ENCODE measurements at places on chromosomes 13 and 19.

DNA sequence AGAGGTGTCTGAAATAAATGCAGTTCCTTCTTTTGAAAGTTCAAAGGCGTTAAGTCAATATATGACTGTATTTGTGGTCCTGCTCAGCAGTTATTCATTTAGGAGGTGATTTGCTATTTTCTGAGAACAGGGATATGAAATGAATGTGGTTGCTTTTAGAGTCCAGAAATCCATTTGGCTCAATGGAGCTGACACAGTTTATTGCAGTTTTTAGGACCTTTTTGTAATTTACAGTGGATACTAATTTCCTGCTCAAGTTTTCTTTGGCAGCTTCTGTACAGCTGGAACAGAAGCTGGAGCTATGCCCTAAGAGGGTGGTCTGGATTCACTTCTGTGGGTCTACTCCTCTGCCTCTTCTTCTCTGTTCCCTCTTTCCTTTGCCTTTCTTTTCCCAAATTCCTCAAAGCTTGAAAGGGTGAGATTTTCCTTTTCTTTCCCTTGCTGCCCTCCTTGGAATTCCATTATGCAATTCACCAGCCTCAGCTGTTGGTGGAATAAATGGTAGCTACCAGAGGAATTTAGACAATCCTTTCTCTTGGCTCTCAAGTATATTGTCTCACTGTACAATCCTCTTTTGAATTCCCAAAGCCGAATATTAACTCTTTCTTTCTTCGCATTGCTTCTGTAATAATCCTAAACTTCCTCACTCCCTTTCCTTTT is 39.9 kb downstream of the ITGBL1 start:
- DNase-seq: no peak

DNA sequence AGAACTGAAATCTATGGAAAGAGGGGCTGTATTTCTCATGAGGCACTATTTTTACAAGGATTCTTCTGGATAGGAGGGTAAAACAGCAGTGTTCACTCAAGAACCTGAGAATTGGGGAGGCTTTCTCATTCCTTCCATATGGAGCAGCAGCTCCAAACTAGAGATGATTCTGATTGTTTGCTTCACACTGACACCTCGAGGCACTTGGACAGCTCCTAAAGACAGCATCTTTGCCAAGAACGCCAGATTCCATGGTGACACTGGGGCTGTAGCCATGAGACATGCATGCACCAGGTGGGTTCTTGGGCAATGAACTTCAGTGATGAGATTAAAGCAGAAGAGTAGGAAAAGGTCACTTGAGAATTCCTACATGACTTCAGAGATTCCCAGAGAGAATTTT is 361.5 kb upstream of the HTR2A start:
- no peak for DNase-seq

DNA sequence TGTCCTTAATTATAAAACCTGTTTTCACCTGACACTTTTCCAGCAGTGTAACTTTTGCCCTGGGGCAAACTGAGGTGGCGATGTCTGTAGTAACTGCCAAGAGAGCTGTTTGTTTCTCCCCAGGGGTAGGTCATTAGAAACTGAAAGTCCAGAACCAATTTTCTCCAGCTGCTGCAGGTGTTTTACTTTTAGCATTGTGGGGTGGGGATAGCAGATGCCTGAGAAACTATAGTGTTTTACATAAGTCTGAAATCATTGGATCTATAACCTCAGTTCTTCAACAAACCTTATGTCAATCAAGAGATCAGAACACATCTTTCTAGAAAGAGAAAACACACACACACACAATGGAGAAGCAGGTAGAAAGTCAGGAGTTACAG is 92.7 kb downstream of the LHFPL6 start:
- no peak for DNase-seq

DNA sequence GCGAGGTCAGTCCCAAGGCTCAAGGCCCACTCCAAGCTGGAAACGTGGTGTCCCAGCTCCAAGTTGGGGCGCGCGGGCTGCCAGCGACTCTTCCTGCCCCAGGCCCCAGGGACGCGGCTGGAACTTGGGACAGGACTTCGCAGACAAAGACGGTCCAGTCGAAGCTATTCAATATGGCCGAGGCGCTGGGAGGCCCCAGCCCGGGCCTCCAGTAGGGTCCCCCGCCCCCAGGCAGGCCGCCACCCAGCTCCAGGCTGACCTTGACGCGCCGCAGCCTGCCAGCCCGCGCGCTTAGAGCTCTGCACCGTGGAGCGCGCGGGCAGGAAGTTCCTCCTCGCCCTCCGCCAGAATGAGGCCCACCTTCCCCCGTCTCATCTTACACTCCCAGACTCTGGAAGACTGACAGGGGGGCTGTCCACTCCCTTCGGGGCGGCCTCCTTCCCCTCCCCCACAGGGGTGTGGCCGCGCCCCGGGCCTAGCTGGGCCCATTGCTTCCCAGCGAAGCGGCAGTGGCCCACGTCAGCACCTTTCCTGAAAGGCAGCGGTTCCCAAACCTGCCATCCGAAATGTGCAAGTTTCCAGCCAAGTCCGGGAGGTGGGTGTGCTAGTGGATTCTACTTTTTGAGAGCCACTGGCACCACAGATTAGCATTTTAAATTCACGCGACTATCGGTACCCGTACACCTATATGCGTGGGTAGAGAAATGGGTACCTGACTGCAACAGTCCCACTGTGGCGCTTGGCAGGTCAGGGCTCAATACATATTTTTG is at the start of gene CCDC8:
TSS of gene CCDC8 (minus strand) at position 303 of the 770 bp plus-strand sequence. CDS start 754 bp downstream, outside the sequence.
- DNase-seq: peak; percentile 89

- DNase-seq: no peak
Observed at GRCh38 chr19:49309087-49309486, 15.9 kb downstream of the SLC6A16 start.

- DNase-seq: no peak
Observed at GRCh38 chr13:66977161-66977560, 253.0 kb downstream of the PCDH9 start.

GRCh38 chr19:36060430-36060829 is 5.7 kb downstream of the WDR62 start:
- no peak for DNase-seq

- peak; percentile 72 for DNase-seq
Observed at GRCh38 chr19:40223135-40223822, 3.2 kb downstream of the CCNP start.

DNA sequence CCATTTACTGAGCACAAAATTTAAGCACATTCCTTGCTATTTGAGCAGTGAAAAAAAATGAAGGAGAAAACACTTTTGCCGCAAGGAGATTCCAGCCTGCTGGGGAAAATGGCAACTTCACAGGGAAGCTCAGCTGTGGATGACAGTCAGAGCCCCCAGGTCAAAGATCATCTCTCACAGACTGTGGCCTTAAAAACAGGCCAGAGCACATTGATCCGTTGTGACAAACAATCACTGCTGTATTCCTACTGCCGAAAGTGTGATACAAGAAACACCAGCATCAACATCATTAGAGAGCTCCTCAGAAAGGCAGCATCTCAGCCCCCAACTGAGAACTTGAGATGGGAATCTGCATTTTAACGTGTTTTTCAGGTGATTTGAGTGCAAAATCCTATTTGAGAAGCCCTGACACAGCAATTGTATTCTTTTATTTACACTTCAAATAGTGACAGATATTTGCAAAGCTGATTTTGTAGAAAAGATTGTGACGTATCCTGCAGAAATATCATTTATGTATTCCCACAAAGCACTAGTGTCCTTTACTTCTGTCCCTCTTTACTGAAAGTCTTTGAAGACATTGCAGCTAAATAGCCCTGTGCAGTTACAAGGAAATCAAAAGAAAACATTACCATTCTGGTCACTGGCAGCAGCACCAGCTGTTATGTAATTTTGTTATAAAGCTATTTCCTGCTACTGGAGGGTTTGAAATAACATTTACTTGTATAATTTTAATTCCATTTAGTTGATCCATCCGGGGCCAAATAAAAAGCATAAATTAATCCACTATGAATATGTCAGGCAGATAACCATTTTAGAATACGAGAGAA is 652.0 kb downstream of the LIG4 start:
- no peak for DNase-seq

DNA sequence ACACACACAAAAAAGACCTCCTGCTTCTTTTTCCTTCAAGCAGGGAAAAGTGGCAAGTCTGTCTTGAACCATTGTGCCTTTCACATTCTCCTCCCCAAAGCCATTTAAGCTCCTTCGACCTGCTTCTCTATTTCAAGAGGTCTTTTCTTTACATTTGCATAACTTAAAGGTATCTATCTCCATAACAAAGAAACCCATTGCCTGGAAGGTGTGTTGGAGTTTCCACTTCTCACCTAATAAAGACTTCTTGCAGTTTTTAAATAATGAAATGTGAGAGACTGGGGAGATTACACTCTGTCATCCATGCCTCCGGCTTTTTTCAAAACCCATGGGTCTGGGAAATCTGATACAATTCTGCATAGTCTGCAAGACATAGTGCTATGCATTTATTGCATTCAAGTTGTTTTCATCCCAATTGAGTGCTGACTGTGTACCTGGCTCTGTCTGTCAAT is 41.8 kb upstream of the NBEA start:
- DNase-seq: no peak

DNA sequence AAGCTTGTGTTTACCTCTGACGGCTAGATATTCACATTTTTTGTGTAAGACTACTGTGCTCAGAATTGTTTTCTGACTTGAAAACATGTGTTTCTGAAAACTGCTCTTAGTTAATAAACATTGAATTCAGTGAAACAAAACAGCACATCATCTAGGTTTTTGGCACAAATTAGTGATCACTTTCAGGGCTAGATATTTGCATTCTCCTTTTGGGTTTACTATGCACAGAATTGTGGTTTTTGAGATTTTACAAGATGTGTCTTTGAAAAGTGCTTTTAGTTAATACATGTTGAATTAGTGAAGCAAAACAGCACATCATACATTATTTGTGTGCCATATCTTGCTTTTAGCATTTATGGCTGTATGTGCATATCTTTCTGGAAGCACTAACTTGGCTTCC is 8.2 kb upstream of the PARP4 start:
- DNase-seq: no peak

DNA sequence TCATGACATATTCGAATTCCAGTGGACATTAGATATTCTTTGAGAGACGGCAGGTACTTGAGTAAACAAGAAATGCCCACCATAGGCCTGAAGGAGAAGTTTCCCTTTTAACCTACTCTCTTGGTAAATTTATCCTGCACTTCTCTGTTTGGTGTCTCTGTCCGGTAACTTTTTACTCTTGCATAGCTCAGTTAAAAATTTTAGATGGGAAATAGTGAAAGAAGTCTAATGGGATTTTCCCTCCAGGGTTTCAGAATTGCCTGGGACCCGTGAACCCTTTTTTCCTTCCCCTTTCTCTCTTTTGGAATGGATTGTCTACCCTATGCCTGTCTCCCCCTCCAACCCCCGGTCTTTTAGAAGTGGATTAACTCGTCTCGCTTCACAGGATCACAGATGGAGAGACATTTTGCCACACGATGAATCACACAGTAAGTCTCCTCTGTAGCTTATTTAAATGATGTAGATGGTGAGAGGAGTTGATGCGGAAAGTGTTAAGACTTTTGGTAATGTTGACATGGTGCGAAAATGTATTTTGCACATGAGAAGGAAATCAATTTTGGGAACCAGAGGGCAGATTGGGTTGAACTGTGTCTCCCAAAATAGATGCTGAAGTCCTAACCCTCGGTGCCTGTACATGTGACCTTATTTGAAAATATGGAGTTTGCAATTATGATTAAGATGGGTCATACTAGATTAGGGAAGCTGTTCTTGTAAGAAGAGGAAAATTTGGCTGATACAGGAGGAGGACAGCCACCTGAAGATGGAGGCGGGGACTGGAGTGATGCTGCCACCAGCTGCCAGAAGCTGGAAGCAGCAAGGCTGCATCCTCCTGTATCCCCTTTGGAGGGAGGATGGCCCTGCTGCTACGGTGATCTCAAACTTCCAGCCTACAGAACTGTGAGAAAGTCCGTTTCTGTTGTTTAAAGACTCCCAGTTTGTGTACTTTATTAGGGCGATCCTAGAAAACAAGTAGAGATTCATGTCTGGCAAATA is 711 bp upstream of the MIPEP start:
- no peak for DNase-seq

GRCh38 chr13:24269821-24270220 is 39.6 kb upstream of the C1QTNF9 start:
- DNase-seq: no peak

- DNase-seq: no peak
Observed at GRCh38 chr19:18762125-18763023, 28.7 kb downstream of the COMP start.

DNA sequence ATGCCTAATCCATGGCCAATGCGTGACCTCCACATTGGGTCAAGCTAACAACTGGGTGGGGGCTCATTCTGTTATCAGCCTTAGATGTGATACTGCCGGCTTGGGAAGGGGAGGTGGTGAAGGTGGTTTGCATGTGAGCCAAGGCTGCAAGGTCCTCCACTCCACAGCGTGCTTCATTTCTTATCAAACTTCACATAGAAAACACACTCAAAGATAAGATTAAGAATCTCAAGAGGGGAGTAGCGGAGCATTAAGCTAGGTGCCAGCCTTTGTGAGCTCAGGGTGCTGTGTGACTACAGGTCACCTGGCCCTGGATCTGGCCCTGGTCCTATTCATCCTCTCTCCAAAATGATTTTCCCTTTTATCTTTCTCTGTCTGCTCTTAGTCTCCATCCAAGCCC is 13.3 kb upstream of the ARGLU1 start:
- no peak for DNase-seq

DNA sequence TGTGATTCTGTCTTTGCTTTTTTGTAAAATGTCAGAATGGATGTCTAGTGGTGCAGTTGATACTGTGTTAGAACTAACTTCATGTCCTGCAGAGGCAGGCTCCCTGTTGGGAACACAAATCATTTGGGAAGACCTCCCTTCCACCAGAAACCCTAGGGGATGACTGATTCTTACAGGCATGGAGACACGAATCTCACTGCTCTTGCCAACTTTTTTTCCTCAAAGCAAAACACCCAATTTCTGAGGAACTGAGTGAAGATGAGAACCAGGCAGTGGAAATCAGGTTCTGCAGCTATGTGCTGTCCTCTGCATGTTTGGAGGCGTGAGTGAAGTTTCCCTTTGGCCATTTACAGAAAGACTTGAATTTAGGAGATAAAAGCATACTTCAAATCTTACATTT is 87.5 kb upstream of the CSNK1A1L start:
- no peak for DNase-seq

GRCh38 chr13:38785042-38785441 is 98.2 kb downstream of the FREM2 start:
- DNase-seq: no peak

GRCh38 chr13:110443622-110444225 is 117.8 kb downstream of the RAB20 start:
- DNase-seq: no peak

GRCh38 chr13:27619093-27619727 is 1.1 kb downstream of the LNX2 start:
- no peak for DNase-seq

GRCh38 chr13:89113744-89114143 is 1442.6 kb downstream of the SLITRK5 start:
- DNase-seq: no peak

GRCh38 chr19:45791744-45792469 is 738 bp downstream of the DMWD start:
- DNase-seq: no peak

- no peak for DNase-seq
Observed at GRCh38 chr19:3041327-3041726, 12.2 kb upstream of the TLE2 start.

- DNase-seq: no peak
Observed at GRCh38 chr13:27007166-27007565, 164.4 kb downstream of the USP12 start.

Data from type B pancreatic cell (in vitro differentiated cells).